ENCODE measurements at places on chromosomes 12 and 14.

DNA sequence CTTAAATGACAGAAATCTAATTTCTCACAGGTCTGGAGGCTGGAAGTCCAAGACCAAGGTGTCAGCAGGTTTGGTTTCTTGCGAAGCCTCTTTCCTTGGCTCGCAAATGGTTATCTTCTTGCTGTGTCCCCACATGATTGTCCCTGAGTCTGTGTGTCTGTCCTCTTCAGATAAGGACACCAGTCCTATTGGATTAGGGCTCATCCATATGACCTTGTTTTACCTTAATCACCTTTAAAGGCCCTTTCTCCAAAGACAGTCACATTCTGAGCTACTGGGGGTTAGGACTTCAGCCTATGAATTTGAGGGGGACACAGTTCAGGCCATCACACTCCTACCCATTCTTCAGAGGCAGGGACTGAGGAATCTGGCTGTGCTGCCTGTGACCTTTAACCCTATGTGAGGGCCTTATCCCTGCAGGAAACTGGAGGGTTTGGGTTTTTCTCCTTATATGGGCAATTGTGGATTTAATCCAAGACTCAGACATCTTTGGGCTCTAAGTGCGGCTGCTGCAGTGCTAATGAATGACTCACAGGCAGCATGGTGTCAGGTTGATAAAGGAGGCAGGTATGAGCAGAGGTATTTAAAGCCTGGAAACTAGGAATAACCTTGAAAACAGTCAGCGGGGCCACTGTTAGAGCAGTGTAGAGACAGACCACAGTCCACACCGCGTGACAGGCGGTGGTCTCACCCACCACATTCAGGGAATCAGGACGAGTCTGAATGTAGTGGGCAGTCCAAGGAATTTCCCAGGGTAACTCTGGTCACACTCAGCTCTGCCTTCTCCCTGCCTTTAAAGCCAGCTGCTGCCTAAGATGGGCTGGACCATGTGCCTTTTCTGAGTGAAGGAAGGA lies 10.2 kb downstream of the TPCN1 start:
- peak; percentile 48 for DNase-seq

- DNase-seq: no peak
Observed at GRCh38 chr14:60645126-60645741, 4.0 kb downstream of the SIX1 start.

- DNase-seq: no peak
Observed at GRCh38 chr12:60227916-60228315, 632.1 kb downstream of the SLC16A7 start.

- no peak for DNase-seq
Observed at GRCh38 chr12:121915841-121916321, 2.5 kb upstream of the CFAP251 start.

DNA sequence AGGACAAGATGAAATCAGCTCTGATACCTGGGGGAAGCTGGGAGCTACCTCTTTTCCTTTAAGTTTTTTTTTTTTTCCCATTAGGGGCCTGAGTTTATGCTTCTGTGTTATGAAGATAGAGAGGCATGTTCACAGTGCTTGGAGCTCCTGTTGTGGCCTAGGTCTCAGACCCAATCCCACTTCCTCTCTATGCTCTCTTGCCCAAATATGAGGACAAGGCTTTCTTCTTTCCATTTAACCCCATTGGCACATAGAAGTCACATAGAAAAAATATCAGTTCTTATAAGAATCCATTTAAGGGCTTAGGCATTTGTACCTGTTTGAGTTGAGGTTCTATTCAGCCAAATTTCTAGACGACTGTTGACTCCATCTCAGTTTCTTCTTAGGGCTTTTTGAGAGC lies 12.6 kb downstream of the MRPS35 start:
- DNase-seq: no peak

GRCh38 chr12:80293347-80293746 lies 150.7 kb upstream of the PTPRQ start:
- no peak for DNase-seq

- DNase-seq: no peak
Observed at GRCh38 chr12:52749827-52750226, 27.3 kb downstream of the KRT76 start.

DNA sequence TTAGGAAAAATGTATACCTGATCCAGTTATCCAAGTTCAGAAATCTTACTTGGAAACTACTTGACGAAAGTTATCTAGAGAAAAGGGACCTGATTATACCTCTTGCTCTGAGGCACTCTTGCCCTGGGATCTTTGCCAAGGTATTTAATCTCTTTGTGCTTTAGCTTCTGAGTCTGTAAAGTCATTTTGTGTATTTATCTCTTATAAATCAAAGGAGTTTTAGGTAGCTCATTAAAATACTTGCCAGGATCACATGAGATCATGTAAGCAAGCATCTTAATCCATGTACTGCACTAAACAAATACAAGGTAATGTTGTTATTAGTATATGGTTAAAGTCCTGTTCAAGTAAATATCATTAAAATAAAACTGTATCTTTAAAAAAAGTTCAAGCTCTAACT lies 147.5 kb downstream of the IPO8 start:
- DNase-seq: no peak

All from AG10803 (cell line).